ENCODE measurements at places on chromosomes 16 and 17.

DNA sequence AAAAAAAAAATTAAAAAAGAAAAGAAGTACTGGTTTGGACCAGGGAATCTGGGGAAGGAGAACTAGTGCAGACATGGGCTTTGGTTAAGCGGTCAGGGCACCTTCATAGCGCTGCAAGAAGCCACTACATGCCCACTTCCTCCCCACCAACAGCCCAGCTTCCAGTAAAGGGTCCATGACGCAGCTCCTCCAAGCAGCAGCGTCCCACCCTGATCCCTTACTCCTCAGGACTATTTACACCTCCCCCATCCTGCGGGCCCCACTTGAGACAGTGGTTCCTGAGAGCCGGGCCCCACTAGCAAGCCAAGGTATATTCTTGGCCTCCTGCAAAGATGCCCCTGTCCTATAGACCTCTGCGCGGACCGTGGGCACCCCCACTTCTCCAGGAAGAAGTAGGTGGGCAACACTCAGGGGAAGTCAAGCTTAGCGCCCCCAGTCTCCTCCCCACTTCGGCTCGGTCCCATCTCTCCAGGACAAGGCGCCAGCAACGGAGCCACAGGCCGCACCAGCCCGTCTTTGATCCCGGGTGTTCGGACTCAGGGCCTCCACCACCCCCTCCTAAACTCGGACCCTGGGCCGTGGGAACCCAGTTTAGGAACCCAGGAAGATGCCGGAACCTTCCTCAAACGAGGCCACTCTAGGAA is 913 bp upstream of the PRR14 start:
- no peak for DNase-seq

DNA sequence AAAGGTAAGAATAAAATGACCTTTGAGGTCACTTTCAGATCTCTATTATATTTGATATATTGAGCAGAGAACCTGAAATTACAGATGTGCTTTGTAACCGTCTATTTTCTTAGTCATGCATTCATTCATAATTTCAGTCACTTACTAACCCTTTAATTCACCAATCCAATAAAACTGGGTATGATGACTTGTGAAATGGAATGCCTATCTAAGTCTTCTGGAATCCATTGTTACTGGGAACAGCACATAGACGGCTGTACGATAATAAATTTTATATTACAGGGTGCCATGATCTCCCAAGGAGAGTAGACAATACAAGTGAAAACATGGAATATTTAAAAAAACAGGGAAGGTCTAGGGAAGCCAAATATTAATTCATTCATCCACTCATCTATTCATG is 22.9 kb downstream of the CDH11 start:
- peak; percentile 33 for DNase-seq

- no peak for DNase-seq
These were observed 10.6 kb upstream of the NUDT16L1 start for GRCh38 chr16:4682616-4683254.

DNA sequence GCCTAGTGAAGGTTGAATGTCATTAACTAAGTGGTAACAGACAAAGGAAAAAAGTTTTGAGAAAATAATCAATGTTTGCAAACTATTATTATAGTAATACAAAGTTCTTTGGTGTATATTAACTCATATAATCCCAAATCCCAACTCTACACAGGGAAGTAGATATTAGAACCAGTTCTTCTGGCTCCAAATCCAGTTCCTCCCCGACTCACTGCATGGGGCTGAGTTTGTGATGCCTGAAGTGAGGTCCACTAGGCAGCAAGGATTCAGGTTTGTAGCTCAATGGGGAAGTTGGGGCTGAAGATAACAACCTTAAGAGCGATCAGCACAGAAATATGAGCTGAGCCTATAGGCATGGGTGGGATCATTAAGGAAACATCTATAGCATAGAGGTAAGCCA is 5.6 kb upstream of the SYNRG start:
- DNase-seq = no peak

GRCh38 chr16:1100084-1100800 is 4.2 kb upstream of the C1QTNF8 start:
- DNase-seq = no peak

- no peak for DNase-seq
These were observed 250.8 kb downstream of the STX8 start for GRCh38 chr17:9324864-9325263.

DNA sequence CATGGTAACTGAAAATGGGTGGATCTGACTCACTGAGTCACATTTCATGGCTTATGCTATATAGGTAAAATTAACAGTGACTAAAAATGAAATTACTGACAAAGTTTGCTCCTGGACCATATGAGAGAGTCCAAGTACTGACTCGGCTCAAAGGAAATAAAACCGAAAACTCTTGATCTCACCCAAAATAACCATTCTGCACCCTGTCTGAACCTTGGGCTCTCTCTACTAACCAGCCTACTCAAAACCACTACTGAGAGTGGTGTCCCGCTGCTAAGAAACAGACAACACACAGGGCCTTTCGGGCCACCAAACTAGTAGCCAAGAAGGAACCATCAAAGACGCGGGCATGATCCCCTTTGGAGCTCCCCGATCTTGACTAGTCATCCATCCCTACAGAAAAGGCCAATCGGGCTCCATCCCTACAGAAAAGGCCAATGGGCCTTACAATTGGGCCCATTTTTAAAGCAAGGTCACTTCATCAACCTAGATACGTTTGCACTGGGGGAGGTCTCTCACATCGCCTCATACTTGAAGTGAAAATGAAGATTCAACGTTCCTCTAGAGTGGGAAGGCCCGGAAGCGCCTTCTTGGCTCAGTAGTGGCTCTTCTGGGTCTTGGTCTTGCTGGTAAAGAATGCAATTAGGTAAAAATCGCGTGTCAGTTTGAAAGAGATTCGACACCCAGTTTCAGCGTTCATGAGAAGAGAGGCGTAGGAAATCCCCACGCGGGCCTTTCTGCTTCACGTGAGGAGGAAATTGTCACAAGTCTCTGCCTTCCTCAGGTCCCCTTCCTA is 720 bp upstream of the ZPBP2 start:
- DNase-seq = no peak

DNA sequence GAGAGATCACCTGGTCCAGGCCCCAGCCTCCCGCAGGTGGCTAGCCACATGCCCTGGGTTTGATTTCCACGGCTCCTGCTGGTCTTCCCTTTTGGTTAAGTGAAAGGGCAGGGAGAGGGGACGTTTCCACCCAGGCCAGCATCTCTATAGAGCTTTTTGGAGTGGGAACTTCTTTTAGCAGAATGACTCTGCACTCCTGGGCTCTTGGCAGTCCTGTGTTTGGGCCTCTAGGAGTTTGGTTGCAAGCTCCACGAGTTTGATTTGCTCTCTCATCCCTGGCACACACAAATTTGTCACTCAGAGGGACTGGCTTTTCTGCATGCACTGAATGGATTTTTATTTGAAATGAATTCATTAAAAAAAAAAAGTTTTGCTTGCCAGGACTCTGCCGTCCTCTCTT is 32.8 kb downstream of the MSI2 start:
- no peak for DNase-seq

DNA sequence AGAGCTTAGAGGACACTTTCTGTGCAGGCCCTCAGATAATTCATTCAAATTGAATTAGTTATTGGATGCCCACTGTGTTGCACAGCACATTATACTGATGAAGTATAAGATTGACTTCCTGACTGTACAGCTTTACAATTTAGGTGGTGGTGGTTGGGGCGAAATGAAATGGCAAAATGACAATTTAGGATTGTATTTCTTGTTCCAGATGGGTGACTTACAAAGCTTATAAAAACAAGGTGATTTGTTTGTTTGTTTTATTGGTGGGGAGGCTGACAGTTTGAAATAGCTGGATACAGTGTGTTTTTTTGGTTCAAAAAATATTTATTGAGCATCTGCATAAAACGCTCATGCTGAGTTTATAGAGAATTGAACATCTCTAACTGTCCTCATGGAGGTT is 1.6 kb downstream of the MAP2K4 start:
- DNase-seq = no peak

GRCh38 chr17:6608321-6608720 is 32.2 kb downstream of the KIAA0753 start:
- DNase-seq = peak; percentile 62

DNA sequence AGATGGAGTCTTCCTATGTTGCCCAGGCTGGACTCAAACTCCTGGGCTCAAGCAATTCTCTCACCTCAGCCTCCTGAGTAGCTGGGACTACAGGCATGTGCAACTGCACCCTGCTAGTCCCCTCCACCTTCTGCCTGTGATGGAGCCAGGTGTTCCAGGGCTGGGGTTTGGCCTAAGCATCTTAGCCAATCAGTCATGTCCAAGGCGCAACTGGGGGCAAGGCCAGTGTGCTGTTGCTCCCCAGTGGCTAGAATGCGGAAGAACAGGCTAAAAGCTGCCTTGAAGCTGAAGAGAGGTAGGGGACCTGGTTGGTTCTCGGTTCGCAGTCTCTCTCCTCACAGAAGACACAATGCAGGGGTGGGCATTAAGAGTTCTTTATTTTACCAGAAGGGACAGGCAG is 18.6 kb downstream of the FLOT2 start:
- DNase-seq = peak; percentile 30

- no peak for DNase-seq
These were observed 55.6 kb upstream of the GCSH start for GRCh38 chr16:81151648-81152310.

DNA sequence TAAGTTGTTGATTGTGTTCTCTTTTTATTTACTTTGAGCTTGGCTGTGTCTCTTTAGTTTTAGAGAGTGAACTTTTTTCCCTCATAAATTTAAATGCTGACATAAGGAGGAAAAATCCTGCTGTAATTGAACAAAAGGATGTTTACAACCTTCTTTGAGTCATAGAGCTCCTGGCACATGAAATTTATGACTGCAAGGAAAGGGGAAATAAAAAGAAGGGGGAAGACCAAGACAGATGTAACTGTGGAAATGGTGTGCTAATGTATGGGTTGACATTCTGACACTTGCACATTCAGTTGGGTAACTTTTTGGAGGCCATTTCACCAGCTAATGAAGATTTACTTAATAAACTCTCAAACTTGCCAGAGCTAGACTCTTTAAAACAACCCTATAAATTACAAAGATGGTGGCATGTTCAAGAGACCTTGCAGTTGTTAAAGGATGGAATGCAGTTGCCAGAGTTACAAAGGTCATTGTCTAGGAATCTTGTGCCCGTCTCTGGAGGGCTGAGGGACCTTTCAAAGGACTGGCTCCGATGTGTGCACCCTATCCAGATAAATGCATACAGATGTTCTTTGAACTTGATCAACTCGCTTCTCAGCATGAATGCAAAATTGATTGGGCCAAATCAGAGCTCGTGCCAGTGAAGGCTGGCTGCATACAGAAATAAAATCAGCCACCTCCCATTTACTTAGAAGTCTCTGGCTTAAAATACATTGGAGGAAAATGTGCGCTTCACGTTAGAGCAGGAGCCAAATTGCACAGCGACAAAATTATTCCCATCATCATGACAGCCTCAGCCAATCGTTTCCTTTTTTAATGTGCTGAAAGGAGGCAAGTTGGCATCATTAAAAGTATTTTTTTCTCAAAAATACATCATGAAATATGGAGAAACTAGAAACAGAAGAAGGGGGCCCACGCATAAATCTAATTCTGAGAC is 289.0 kb upstream of the XYLT1 start:
- DNase-seq = no peak

DNA sequence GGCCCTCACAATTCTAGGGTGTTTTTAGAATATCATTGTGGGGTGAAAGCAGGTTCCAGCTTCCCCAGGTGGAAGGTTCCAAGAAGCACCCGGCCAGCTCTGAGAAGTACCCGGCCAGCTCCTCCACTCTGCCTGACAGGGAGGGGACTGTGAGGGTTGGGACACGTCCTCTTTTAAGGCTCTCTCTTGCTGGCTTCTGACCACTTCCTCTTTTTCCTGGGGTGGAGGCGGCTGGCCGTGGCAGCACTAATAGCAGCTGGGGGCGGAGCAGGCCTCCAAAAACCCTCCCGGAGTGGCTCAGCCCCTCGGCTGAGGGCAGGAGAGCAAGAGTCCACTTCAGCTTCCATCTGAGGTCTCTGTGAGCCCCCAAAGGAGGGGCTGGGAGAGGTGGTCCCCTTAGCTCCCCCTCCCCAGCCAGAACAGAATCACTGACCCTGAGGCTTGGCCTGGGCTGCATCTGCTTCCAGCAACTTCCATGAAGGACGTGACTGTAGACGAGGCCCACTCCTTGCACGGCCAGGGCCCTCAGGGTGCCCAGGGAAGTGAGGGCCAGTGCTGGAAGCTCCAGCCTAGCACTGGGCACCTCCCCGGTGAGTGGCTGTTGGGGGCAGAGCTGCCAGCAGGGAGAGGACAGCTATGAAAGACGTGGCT is 26.7 kb upstream of the PLCG2 start:
- DNase-seq = no peak

GRCh38 chr17:47368262-47368661 is 44.5 kb downstream of the EFCAB13 start:
- DNase-seq = no peak

DNA sequence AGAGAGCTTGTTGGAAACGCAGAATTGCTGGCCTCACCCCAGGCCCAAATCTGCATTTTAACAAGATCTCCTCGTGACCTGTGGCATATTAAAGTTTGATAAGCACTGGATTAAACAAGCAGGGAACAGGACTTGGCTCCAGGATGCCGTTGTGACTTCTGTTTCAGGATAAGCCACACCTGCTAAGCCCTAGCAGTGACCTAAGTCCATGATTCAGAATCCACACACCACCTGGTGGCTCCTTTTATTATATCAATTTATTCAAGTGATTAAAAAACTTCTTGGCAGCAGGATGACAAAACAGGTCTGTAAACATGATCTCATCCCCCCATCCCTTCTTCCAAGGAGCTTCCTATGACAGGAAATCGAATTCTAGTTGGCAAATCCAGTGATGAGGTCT is 9.1 kb downstream of the NAGPA start:
- peak; percentile 18 for DNase-seq

- no peak for DNase-seq
These were observed 13.4 kb upstream of the NLK start for GRCh38 chr17:28029044-28029443.

DNA sequence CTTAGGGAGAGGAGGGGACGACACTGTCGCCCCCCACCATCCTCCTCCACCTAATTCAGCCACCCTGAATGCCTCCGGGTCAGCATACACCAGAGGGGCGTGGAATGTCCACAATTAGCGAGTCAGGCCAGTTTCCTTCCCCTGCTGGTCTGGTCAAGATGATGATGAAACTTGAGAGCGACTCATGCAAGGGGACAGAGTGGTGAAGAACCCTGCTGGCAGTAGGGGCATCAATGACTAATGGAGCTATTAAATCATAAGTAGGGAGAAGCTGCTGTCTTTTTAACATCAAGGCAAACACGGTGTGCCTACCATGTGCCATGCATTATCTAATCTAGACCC is 7.2 kb downstream of the SPACA3 start:
- DNase-seq = peak; percentile 78

- DNase-seq = no peak
These were observed 18.0 kb upstream of the TRIM37 start for GRCh38 chr17:59124665-59125064.

DNA sequence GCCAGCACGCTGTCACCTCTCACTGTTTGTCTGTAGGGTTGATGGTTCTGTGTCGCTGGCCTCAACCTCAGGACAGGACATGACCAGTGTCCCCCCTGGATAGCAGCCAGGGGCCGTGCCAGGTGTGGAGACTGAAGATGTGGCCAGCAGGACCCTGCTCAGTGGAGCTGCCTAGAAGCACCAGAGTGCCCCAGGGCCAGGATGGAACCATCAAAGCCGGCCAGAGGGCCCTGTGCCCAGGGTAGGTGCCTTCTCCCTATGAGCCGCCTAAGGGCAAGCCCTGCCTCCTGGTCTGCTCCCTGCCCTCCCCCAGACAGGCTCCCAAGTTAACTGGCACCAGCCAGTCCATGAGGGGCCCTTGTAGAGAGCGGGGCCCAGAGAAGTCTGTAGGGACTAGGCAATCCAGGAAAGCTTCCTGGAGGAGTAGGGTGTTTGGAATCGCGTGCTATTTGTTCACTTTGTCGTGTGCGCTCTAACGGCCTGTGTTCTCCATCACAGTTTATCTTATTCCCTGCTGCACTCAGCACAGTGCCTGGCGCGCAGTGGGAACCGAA is 546 bp upstream of the NDUFB10 start:
- no peak for DNase-seq

All from HFFc6 (cell line).